ENCODE measurements at places on chromosomes 13 and 19.

- no peak for DNase-seq
Measured at GRCh38 chr19:33248954-33249613, 23.4 kb upstream of the SLC7A10 start.

DNA sequence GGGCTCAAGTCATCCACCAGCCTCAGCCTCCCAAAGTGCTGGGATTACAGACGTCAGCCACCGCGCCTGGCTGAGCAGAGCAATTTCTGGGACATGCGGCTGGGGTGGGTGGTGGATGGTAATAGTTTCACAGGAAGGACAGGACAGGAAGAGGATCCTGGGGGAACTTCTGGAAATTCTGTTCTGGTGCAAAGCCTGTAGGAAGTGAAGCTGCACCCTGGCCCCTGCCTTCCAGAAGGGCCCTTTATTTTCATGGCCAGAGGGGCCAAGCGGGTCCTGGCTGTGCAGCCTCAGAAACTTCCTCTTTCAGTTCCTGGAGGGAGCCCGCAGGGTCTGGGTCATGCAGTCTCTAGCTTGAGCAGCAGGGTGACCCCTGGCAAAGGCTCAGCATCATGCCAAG is 15.7 kb downstream of the FEM1A start:
- DNase-seq: peak; percentile 75

DNA sequence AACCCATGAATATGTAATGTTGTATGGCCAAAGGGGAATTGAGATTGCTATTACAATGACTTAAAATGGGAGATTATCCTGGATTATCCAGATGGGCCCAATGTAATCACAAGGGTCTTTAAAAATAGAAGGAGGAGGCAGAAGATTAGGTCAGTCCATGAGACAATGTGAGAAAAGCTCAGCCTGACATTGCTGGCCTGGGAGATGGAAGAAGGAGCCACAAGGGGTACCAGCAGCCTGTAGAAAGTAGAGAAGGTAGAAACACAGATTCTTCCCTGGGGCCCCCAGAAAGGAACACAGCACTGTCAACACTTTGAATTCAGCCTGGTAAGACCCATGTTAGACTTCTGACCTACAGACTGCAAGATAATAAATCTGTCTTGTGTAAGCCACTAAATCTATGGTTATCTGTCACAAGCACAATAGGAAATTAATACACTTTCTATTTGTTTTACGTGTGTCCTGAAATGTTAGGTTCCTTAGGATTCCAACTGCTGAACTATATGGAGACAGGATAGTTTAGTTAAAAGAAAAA is 132.9 kb upstream of the SERP2 start:
- no peak for DNase-seq

DNA sequence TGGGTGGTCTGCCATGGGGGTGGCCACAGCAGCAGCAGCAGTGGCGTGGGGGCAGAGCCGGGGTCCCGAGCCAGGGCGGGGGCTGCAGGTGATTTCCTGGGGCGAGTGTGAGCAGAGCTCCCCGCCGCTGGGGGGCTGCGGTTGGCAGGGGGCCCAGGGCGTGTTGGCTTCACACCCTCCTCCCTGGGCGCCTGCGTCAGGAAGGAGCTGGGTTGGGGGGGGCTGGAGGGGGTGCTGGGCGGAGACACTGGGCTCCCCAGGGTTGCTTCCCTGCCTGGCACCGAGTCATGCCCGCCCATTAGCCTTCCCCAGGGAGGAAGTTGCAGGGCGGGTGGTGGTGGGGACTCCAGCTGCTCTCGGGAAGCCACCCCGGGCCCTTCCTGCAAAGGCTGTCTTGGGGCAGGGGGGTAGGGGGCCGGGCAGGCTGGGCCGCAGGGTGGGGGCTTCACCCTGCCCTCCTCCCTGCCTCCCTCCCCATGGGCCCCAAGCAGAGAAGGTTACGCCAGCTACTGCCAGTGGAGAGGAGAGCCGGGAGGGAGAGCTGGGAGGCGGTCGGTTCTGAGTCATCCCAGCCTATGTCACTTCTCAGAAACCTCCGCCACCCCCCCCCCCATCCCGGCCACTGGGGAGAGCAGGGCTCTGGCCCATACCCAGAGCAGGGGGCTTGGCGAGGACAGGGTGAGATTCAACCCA is 4.6 kb downstream of the MIDN start:
- DNase-seq: peak; percentile 95

GRCh38 chr19:34598217-34599155 is 78.5 kb downstream of the SCGB2B2 start:
- no peak for DNase-seq

DNA sequence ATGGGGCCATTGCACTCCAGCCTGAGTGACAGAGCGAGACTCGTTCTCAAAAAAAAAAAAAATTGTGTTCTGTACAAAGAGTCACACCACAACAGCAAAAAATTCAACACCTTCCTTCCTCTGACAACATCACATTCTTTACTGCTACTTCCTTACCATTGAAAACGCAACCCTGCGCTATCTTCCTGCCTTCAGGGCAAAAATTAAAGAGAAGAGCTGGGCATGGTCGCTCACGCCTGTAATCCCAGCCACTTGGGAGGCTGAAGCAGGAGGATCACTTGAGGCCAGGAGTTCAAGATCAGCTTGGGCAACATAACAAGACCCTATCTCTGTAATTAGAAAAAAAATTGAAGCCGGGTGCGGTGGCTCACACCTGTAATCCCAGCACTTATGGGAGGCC is 9.4 kb upstream of the ZNF444 start:
- no peak for DNase-seq

DNA sequence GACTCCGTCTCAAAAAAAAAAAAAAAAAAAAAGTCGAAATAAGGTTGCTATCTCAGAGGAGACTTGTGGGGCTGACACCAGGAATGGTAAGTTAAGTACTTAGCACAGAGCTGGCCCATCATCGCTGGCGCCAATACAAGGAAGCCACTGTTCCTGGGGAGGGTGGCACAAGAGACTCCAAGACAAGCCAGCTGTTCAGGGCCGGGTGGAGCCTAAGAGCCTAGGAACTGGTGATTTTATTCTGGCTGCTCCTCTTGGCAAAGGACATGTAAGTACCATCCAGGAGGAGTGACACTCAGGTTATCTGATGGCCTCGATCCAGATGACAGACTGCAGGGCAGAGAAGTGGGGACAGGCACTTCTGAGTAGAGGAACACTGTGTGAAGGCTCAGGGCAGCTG is 3.8 kb downstream of the ELOF1 start:
- DNase-seq: no peak

GRCh38 chr13:100645382-100645781 is 29.2 kb downstream of the TMTC4 start:
- DNase-seq: no peak

- no peak for DNase-seq
Measured at GRCh38 chr19:1766800-1767352, 13.6 kb downstream of the ONECUT3 start.

- DNase-seq: peak; percentile 88
Measured at GRCh38 chr13:111115965-111116521, 933 bp downstream of the ARHGEF7 start.

GRCh38 chr19:13689085-13689484 is 75.2 kb upstream of the MRI1 start:
- no peak for DNase-seq

DNA sequence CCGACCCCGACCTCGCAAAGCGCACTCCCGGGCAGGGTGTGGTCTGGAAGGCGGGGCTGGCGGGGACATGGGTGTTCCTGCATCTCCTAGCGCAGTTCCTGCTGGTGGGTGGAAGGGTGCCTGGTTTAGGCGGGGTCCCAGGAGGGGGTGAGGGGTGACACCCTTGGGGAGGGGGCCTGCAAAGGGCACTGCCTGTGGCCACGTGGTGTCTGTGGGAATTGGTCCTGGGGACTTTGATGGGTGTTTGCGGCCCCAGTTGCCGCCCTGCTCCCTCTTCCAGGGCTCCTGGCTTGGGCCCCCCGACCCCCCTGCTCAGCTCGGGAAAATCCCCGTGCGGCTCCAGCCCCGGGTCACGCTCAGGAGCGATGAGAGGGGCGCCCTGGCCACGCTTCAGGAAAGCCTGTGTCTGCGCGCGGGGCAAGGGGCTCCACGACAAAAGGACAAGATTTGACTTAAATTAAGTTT is 19.1 kb downstream of the WTIP start:
- peak; percentile 20 for DNase-seq

- no peak for DNase-seq
Measured at GRCh38 chr19:48770266-48770665, 14.9 kb downstream of the FGF21 start.

- DNase-seq: no peak
Measured at GRCh38 chr13:42891591-42891990, 100.5 kb downstream of the EPSTI1 start.

DNA sequence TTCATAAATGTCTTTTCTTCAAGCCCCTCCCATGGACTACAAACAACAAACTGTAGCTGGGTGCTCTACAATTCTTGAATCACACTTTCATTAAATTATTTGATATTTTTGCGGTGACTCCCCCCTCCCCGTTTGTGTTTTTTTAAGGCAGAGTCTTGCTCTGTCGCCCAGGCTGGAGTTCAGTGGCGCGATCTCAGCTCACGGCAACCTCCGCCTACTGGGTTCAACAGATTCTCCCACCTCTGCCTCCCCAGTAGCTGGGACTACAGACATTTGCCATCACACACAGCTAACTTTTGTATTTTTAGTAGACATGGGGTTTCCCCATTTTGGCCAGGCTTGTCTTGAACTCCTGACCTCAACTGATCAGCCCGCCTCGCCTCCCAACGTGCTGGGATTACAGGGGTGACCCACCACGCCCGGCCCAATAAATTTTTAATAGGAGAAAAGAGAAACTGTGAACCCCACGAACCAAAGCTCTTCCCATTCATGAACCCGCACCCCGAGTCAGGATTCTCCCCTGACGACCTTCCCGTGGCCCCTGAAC is 703 bp downstream of the ZNF506 start:
- DNase-seq: no peak

- DNase-seq: no peak
Measured at GRCh38 chr13:45510672-45511071, 45.9 kb downstream of the COG3 start.

GRCh38 chr19:43731346-43731745 is 15.5 kb downstream of the IRGC start:
- no peak for DNase-seq

GRCh38 chr13:32011971-32012370 is 19.6 kb upstream of the FRY start:
- no peak for DNase-seq

DNA sequence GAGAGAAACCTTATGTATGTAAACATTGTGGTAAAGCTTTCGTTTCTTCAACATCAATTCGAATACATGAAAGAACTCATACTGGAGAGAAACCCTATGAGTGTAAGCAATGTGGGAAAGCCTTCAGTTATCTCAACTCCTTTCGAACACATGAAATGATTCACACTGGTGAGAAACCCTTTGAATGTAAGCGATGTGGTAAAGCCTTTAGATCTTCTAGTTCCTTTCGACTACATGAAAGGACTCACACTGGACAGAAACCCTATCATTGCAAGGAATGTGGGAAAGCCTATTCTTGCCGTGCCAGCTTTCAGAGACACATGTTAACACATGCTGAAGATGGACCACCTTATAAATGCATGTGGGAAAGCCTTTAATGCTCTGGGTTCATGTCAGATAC is 24.7 kb downstream of the ZNF136 start:
- DNase-seq: no peak

DNA sequence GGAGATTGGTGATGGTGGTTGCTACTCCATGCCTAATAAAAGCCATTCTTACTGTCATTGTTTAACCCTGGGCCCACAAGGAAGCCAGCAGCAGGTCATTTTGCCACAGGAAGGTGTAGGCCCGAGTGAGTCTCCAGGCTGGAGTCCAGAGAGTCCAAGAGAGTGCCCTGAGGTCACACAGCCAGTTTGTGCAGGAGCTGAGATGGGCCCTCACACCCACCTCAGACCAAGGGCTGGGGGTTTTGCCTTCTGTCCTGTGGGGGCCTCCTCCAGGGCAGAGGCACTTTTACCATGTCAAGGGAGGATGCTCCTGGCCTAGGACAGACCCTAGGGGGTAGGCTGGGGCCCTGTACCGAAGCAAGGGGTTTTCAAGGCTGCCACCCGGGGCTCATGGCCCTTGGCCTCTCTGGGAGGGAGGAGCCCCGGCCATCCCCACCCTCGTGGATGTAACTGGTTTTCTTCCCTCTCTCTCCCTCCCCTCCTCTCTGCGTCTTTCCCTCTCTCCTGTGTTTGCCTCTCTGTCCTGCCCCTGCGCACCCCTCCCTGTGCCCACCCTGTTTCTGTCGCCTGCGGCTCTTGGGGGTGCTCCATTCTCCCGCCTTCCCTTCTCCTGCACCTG is 8.0 kb downstream of the CYTH2 start:
- DNase-seq: no peak

Measured in tibial artery (tissue), 4 donors.